Cortex of kidney (tissue), 1 donor: ENCODE measurements at places on chromosomes 1 and 21.

GRCh38 chr1:161223805-161224694 is 622 bp upstream of the APOA2 start:
- DNase-seq = no peak

GRCh38 chr1:223515926-223516325 is 122.7 kb downstream of the CCDC185 start:
- no peak for DNase-seq

DNA sequence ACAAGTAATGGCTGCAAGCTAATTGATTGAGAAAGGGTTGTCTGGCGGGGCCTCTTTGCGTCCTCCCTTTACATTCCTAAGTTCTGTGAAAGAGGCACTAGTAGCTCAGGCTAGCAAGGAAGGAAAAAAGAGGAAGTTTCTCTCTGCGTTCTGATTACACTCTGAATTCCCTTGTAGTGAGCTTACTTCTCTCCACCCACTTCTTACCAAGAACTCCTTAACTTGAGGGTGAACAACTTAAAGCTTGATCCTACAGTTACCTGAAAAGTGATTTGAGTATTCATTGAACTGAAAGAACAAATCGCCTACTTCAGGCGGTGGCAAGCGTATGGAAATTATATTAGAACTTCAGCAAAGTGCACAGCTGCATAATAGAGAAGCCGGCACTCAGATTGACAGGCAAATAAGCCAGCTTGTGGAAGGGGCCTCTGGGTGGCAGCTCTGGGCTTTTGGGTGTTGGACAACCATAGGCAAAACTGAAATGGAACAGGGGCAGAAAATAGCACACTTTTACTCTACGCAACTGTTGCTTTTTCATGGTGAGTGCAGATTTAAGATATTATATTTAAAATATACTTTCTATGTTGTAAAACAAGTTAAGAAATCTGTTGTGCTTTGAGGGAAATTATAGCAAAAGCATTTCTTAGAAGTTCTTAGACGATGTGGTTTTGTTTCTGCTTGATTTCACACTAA is 464.5 kb downstream of the USP25 start:
- DNase-seq = no peak

DNA sequence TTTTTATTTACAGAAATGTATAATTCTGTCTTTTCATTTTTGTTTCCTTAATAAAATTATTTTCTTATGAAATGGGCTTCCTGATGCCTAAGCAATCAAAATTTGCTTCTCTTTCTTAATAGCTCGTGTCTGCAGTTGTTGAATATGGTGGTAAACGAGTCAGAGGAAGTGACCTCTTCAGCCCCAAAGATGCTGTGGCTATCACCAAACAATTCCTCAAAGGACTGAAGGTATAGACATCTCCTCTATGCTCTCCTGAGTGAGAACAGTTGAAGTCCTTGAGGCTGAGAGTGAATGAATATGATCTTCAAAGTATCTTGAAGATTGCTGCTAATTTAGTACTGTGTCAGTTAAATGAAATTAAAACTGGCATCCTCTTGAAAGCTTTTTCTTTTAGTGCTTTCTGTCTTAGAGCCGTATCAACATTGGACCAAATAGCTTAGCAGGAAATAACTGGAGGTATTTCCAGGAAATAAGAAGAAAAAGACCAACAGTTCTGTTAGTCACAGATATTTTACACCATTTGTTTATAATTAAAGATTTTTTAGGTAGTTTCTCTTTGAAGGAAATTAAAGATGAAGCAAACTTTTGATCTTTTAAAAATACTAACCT is 24.7 kb downstream of the VPS45 start:
- DNase-seq = no peak

- DNase-seq = no peak
Measured at GRCh38 chr1:168324745-168325425, 44.2 kb downstream of the TBX19 start.
